ENCODE measurements at places on chromosomes 16 and 17.

DNA sequence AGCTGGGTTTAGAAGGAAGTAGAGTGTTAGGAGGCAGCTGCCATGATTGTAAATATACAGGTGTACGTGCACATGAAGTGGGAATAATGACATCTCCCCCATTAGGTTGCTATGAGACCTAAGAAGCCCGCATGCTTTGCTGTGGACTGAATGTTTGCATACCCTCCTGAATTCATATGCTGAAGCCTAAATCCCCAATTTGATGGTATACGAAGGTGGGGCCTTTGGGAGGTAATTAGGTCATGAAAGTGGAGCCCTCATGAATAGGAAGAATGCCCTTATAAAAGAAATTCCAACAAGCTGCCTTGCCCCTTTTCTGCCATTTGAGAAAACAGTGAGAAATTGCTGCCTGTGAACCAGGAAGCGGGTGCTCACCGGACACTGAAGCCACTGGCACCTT, 44.0 kb downstream of the CCDC182 start:
- peak; percentile 12 for DNase-seq

DNA sequence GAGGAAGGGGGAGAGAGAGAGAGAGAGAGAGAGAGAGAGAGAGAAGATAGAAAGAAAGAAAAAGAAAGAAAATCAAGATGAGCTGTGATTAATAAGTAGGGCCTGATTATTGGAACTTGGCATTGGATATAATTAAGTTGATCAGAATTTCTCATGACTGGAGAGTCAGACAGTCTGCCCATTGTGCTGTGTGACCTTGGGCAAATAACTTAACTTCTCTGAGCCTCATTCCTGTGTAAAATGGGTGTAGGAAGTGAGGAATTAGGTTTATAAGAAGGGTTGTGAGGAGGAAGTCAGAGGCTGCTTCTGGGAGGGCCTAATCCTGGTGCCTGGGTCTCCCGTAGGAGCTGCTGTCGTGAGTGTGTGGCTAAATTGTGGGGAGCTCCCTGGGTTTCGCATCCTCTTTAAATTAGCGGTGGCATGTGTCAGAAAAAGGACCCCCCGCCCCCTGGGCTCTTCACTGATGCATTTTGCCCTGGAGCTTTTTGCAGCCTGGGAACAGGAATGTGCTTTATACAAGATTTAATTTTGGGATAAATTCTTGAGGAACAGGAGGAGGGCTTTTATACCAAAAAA, 76.0 kb downstream of the CMIP start:
- no peak for DNase-seq

DNA sequence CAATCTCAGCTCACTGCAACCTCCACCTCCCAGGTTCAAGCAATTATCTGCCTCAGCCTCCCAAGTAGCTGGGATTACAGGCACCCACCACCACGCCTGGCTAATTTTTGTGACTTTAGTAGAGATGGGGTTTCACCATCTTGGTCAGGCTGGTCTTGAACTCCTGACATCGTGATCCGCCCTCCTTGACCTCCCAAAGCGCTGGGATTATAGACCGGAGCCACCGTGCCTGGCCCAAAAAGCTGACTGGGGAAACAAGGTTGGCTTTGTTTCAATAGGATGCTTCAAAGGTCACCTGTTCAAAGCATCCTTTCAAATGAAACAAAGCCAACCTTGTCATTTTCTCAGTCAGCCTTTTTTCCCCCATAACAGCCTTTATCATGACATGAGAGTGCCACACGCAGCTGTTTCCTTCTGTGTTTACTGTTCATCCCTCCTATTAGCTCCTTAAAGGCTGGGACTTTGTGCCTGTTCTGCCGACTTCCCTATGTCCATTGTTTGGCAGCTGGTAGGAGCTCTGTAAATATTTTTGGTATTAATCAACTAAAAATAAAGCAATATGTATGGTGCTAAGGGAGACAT, 51.1 kb downstream of the ADAMTS18 start:
- no peak for DNase-seq

DNA sequence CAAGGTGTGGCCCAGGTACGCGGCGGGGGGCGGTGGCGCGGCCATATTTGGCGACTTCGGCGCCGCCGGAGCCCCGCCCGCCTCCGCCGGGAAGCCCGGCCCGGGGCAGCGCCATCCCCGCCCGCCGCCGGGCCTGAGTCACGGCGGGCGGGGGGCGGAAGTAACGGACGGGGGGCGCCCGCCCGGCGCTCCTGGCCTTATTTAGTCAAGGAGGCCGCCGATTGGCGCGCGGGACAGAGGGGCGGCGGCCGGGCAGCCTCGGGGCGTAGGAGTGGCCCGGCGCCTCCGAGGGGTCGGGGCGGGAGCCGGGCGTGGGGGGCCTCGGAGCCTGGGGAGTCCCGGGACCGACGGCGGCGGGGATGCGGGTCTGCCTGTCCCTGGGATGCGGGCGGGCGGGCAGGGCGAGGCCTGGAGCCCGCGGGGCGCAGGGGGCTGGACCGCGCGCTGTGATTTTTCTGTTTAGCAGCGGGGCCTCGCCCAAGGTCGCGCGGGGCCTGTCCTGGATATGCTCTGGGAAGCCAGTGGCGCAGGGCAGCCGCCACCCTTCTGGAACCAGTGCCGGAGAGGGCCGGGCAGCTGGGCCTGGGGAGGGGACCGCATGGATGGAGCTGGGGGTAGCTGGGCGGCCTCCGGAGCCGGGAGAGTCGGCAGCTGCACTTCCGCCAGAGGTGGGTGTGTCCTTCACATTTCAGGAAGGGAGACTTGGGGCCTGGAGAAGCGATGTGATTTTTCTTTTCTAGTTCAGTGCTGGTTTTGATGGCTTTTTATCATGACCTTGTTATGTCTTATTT, 2.3 kb upstream of the ACTG1 start:
- peak; percentile 91 for DNase-seq

DNA sequence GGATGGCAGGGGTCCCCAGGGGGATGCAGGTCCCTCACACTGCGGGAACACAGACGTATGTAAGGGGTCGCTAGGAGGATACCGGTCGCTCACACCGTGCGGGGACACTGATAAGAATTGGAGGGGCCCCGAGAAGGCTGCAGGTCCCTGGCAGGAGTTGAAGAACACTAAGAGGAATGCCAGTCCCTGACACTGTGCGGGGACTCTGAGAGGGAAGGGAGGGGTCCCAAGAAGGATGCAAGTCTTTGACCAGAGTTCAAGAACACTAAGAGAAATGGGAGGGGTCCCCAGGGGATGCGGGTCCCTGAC, 510 bp downstream of the ERCC4 start:
- no peak for DNase-seq

Measured in NCI-H345 (cell line).